ENCODE measurements at places on chromosomes 7 and 10.

DNA sequence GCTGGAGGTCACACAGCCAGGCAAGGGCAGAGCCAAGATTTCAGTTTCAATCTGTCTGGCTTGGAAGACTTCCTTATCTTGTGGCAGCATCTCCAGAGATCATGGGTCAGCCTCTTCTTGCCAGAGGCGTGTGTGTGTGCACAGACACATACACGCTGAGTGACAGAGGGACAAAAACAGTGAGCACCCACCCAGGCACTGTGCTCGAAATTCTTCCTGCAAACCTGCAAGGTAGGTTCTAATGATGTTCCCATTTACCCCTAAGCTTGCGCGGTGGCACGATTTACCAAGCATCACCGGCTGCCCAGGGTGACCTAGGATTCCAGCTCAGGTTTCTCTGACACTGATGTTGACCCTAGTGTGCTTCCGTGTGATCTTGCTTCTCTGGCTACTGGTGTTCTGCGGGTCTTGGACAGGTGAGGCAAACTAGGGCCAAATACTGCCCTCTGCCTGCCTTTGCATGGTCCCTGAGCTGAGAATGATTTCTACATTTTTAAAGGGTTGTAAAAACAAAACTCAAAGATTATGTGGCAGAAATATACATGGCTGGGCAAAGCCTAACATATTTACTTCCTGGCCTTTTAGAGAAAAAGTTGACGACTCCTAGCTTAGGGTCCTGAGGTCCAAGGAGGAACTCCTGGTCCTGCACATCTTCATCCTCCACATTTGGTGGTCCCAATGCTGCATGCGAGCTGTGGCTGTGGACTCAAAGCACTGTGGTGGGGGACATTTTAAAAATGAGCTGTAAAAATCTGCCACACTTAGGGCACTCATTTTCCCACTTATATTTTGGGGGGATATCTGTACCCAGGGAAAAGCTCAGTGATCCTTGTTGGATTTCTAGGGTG, 268.5 kb downstream of the RPS24 start:
- DNase-seq: no peak

DNA sequence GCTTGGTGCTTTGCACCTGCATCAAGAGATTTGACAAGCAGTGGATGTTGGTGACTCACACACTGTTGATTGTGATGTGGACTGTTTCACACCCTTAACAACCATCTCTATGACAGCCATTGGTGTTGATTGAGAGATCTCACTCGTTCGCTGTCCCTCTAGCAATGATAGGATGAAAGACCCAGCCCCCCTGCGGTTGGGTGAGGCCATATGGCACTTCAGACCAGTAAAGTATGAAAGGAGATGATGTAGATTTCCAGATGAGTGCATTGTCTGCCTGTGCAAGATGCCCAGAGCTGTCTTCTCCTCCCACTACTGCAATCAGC, 138.7 kb upstream of the PRR15 start:
- no peak for DNase-seq

- no peak for DNase-seq
These were observed 807.7 kb upstream of the ZWINT start for GRCh38 chr10:57168611-57169240.

DNA sequence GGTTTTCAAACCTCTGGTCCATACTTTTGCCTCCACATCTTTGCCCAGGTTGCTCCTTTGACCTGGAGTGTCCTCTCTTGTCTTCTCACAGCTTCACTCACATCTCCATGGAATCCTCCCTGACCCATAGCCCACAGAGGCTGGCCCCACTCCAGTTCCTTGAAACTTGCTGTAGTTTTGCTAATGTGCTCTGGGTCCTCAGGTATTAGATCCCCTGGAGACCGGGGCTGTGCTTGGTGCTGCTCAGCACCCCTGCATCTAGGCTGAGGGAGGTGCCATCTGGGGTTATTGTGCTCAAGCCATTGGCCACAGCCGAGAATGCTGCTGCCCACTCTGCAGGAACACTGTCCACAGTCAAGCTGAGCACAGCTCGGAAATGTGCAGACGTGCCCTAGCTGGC, 16.5 kb downstream of the KNDC1 start:
- DNase-seq: no peak

GRCh38 chr7:117682681-117683385, 190.4 kb downstream of the CTTNBP2 start:
- no peak for DNase-seq

DNA sequence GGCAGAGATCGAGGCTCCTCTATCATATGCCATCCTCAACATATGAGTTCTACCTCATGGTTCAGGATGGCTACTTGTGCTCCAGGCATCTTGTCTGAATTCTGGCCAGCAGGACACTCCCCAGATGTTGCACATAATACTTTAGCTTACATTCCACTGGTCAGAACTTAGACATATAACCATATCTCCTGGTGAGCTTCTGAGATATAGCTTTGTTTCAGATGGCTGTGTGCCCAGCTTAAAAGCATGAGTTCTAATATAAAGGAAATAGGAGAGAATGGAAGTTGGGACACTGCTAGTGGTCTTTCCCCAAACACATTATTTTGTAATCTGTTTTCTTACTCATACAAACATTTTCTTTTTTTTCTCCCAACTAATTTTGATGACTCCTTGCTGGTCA, 50.8 kb upstream of the IFRD1 start:
- no peak for DNase-seq

DNA sequence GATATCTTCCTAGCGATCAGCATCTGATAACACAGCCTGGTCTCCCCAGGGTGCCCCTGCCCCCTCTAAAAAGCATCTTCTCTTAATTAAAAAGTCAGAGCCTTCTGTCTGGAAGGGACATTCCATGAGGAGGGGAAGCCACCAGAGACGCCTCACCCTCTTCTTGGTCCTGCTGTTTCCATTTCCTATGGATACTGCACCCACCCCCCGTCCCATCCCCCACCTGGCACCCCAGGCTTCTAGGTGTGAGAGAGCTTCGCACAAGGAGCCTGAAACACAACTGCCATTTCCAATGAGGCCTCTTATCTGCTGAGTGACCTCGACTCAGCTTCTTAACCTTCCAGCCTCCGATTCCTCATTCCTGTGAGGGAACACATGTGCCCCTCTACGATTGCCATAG, 51.4 kb downstream of the COL13A1 start:
- no peak for DNase-seq

DNA sequence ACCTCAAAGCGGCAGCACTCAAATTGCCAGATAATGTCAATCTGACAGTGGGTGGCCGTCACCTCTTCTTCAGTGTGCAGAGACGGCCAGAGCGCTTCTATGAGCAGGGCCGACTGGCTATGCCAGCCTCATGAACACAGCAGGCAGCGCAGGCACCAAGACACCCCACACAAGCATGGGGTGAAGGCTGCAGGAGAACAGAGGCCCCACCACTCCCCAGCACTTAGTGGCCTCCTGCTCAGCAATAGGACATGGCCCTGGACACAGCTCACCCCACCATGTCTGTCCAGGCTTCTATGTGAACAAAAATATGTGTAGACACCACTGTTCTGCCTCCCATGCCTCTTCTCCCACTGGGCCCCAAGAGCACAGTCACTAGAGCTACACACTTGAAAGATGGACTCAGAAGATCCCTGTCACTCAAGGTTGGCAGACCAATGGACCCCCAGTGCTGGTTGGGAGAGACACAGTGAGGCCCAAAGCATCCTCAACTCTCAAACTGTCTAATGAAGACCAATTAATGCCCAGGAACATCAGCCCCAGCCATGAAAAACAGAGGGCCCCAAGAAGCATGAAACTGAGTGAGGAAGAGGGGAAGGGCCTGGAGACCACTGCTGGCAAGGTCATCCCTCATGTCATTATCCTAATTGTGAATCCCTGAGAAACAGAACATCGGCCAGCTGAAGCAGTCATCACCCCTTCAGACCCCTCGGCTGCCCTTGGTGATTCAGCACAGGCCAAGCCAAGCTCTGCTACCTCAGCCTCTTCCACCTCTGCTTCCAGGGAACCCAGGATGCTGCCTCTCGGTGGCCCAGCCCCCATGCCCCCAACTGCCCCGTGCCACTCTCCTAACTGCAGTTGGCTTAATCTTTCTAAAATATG, 77.7 kb downstream of the GRID1 start:
- no peak for DNase-seq

- DNase-seq: no peak
These were observed 45.1 kb upstream of the LRRC4 start for GRCh38 chr7:128076196-128076795.

DNA sequence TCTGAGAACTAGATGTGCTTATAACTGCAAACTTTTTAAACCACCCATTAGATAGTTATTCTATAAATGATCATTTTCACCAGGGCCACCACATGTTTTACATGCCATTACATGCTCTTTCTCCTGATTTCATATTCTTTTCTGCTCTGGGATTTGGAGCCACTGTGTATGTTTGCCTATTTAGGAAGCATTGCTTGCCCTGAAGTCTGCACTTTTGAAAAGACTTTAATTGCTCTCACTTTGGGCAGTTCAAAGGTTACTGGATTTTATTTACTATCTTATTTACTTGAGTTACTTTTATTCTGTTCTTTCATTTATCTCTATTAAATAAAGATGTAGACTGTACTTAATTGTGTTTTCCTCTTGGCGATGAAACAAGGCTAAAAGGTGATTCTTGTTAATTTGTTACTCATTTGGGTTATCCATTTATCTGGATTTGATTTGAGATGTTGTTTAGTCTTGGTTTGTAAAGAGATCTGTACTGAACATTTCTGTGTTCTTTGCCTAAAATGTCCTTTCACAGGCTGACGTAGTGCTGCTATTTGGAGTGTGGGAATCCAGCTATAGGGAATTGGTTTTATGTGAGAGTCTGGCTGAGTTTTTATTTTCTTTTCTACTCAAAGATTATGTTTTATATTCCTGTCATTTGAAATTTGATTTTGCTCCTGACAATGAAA, 88.8 kb downstream of the SUGCT start:
- no peak for DNase-seq

DNA sequence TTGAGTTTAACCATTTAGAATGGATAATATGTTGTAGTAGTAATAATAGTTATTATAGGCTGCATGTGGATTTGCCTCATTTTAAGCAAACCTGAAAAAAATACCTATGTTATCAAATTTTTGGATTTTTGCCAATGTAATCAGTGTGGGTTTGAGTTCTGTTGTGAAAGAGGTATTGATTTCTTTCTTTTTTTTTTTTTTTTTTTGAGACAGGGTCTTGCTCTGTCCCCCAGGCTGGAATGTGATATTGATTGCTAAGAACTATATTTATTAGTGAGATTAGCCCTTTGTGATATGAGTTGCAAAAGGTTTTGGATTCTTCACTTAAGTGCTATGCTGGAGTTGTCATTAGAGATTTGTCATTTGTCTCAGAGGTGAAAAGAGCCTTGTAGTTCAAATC, 124.4 kb downstream of the ST7 start:
- DNase-seq: no peak

DNA sequence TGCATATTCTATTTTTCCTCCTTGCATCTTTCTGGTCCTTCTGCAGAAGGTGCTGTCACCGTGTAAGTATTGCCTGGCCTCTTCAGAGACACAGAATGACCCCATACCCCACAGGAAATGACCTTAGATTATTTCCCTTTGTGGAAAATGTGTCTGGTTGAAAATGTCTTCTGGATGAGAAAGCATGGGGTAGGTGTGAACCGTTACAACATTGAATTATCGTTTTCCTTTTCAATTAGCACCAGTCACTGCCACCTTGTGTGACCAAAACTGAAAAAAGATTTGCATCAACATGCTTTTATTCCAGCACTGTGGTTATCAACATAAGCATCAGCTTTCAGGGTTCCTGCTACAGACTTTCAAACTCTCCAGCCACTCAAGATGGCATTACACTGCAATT, 58.0 kb upstream of the CELF2 start:
- DNase-seq: no peak

DNA sequence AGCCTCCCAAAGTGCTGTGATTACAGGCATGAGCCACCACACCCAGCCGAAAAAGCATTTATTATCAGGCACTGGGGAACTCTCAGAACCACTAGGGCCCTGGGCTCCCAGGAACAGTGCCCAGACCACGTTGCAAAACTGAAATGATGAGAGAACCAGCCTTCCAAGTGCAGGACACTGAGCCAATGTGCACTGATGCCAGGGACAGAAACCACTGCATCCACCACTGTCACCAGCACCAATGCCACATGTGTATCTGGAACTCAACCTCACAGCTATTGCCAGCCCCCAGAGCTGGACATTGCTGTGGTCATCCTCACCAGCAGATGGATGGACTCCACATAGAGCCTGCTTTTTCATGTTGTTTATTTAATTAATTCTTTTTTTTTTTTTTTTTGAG, 28.2 kb upstream of the TPST1 start:
- DNase-seq: no peak

DNA sequence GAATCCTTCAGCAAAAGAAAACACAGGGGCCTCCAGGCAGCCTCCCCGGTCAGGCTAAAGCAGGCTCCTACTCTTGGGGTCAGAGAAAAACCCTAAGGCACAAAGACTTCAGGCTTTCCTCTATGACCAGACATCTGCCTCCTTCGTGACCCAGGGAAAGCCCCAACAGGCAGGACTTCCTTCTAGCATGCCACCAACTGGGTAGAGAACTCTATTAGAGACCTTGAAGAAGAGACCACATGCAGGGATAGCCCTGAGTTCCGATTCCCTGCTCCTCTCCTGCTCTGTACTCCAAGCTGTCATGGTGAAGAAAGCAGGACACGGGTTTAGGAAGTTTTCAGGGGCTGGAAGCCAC, 1.3 kb downstream of the TRPV6 start:
- DNase-seq: no peak

DNA sequence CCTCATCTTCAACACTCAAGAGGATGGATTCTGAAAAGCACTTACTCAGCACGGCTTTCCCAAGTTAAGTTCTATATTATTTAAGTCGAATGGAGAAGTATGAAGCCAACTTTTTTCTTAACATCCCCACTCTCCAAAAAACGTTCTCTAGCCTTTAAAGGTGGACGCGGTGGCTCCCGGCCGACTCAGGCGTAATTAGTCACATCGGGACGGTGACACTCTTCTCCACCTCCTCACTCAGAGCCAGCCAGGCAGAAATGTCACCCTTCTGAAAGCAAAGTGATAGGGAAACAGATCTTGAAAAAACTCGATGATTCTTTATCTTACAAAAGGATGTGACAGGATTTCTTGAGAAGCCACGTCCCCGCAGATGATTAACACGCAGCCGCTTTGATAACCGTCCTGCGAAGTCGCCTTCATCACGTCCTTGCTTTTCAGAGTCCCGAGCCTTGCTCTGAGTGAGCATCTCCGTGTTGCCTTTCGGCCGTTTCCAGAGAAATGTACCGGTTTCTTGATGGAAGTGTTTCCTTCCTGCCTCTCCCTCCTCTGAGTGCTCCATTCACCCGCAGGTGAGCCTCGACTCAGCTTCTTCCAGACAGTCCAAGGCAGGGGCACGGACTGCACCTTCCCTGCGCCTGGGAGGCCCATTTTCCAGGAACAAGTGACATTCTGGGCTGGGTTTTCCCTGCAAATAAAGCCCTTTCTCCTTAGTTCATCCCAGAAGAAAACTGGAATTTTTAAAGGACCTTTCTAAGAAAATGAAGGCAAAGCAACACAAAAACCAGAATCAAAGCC, 314.8 kb downstream of the DNAJB6 start:
- DNase-seq: no peak

DNA sequence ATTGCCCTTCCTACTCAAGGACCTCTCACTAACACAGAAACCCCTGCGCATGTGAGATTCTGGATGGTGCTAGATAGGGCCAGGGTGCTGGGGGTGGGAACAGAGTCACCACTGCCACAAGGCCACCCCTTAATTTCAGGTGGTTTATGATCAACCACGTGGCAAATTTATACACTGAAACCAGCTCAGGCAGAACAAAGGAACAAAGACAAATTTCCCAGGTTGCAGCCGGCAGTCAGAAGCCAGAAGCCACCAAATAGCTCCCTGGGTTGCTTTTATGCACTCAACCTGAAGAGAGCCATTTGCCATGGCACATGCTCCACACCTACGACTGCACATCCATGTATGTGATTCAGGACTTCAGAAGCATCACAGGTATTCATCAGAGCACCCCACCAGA, 2.5 kb downstream of the VOPP1 start:
- no peak for DNase-seq

Measured in activated T-helper 1 cell treated with anti-CD3 and anti-CD28 coated beads, Interleukin-2, amount 50 U/mL, for 16 hours (primary cell).